SW 1271 (cell line): ENCODE measurements at places on chromosomes 11 and 22.

- DNase-seq: no peak
These were observed 43.4 kb downstream of the IRAG1 start for GRCh38 chr11:10650166-10650565.

DNA sequence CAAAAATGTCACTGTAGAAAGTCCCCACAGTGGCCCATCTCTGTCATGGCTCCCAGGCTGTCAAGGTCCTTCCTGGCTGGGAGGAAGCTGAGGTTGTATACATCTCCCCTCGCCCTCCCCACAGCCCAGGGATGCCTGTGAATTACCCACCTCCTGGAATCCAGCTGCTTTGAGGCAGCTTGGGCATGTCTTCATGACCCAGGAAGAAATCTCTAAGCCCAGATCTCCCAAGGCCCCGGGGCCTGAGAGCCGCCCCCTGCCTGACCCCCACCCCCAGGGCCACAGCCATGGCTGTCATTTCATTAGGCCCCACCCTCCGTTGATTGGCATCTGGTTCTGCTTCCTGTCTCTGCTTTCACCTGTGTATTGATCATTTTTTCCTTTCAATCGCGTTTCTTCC lies 207.5 kb downstream of the TBC1D22A start:
- DNase-seq: no peak

GRCh38 chr11:109858152-109858551 lies 235.0 kb upstream of the ZC3H12C start:
- DNase-seq: no peak

DNA sequence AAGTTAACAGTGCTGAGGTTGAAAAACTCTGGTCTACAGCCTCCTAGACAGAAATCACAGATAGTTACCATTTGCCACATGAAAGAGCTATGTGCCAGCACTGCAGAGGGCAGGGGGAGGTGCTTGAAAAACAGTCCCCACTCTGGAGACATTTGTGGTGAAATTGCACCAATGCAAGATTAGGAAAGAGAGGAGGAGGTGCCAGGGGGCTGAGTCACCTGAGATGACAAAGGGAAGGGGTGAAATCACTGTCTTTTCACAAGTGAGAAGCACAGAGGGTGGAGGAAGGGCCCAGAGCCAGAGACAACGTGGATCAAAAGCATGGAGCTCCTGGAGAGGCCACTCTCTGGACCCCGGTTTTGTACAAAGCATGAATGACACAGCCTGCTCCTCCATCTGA lies 196.3 kb downstream of the BUD13 start:
- DNase-seq: no peak

GRCh38 chr11:34509336-34509876 lies 4.2 kb downstream of the ELF5 start:
- DNase-seq: no peak

DNA sequence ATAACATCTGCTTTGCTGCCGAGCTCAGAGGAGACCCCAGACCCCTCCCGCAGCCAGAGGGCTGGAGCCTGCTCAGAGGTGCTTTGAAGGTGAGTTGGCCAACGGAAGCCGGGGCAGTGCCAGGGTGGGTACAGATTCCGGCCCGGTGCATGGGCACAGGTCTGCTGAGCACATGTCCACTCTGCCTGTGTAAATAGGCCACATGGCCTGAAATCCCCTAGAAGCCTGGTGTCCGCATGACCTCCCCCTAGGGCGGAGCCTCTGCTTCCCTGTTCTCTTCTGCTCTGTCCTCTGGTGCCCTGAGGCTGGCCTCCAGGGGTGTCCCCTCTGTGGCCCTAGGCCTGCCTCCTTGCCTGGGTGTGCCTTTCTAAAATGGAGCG lies 19.6 kb upstream of the TXNRD2 start:
- DNase-seq: no peak

DNA sequence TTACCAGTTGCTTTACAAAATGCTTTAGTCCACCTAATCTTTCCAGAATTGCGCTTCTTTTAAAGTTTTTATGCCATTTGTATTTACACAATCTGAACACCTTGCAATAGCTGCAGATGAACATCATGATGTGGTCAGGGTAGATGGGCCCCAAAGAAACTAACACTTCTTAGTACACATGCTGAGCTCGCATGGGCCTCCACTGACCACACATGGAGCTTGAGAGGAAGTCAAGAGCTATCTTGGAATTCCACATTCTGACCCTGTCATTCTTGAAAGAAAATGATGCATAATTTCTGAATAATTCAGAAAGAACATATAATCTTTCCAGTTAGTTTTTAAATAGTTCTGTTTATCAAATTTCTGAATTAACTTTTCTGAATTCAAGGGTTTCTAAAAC lies 7.7 kb downstream of the LIPT2 start:
- no peak for DNase-seq
